Omental fat pad (tissue), 4 donors: ENCODE measurements at places on chromosomes 4 and X.

GRCh38 chrX:118593407-118593806 lies 97.8 kb downstream of the DOCK11 start:
- DNase-seq = no peak

DNA sequence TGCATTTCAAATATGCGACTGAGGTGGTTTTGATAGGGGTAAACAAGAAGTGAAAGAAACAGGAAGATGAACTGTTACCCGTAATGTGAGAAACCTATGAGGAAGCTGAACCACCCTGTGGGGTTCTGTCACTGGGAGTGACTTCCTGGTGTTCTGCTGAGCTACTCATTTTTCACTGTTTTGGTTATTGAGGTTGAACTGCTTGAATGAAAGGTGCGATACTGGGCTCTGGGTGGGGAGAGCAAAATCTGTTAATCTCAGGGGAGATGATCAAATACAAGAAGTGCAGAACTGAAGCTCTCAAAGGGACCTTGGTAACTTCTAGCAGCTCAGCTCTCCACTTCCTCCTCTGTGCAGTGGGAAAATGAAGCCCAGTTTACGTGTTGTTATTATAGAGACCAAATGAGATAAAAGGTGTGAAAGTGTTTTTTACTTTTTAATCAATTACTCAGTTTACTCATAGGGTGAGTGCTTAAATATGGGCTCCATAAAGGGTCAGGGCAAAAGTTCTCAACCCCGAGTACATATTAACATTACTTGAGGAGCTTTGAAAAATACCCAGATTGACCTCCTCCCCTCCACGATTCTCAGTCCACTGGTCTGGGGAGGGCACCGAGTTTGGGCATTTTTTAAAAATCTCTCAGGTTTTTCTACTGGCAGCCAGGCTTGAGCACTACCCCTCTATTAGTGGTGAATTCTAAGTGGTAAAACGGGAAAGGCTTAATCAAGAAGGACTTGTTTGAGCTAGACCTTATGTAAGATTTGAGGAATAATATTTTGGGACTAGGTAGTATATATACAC lies 66.7 kb downstream of the COQ2 start:
- DNase-seq = no peak

DNA sequence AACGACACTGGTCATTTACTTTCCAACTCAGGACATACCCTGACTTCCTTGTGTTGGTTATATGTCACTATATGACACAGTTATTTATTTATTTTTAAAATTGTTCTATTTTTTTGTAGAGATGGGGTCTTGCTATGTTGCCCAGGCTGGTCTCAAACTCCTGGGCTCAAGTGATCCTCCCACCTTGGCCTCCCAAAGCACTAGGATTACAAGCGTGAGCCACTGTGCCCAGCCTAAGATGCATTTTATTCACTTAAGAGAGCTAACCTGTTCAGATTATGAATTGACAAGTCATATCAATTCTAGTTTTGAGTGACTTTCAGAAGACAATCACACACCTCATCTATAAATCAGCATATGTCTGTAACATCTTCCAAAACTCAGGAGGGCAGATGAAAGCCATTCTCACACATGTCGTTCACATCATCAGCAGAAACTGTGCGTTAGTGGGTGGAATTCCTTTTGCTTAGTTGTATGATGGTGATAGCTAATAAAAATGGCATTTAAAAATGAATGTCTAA lies 9.4 kb upstream of the RHOH start:
- no peak for DNase-seq

DNA sequence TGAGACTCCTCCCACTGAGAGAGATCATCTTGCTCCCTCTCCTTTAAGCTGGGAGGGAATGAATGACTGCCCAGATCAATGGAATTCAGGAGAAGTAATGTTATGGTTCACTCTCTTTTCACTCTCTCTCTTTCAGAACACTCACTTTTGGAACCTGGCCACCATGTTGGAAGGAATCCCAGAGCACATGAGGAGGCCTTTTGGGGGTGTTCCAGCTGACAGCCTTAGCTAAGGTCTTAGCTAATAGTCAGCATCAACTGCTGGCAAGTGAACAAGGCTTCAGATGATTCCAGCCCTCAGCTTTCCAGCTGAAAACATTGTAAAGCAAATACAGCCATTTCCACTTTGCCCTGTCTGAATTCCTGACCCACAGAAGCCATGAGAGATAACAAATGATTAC lies 124.0 kb upstream of the CLNK start:
- DNase-seq = no peak

- no peak for DNase-seq
These were observed 41.7 kb downstream of the RFC1 start for GRCh38 chr4:39324446-39324845.

DNA sequence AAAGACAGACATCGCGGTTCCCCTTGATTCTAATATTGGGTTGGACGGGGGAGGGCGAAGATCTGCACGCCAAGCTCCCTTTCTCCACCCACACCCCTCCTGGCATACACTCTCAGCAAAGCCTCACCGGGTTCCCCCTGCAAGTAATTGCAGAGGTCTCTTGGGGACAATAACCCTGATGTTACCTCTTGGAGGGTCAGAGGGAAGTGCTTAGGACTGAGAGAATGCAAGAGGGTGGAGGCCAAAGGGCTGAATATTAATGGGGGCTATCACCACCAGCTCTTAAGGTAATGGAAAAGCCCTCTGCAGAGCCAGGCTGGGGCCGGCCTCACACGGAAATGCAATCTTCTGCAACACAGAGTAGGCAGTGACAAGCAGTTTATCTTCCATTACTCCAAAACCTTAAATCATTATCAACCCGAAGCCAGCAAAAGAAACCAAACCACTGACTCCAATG lies 344.1 kb upstream of the GATB start:
- no peak for DNase-seq

DNA sequence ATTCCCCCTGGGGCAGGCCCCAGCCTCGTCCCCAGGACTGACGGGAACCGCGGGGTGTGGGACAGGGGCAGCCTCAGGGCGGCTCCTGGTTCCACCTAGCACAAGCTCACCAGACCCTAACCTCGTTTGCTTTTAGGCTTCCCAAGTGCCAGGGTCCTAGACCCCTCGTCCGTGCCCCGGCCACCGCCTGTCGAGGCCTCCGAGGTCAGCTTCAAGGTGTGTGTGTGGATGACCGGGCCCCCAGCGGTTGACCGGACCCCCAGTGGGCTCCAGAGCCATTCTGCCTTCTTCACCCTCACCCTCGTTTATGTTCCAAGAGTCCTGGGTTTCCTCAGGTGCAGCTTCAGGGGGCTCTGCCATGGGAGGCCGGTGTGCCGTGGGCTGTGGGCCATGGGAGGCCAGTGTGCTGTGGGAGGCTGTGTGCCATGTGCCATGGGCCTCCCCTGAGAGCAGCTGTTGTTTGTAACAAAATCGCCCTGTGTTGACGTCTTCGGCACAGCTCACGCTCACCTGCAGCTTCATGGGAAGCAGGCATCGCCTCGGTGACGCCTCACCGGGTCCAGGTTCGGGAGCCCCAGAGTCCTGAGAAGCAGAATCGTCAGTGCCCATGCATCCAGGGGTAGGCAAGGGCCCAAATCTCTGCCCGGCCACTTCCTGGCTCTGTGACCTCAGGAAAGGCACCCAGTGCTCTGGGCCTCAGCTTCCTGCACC lies 43.0 kb upstream of the HMX1 start:
- DNase-seq = no peak
